ENCODE measurements at places on chromosomes 2 and 18. TPM values are rescaled to one million over a fixed set of nuclear protein-coding genes. Genes with fewer than 3 reads are reported as not detected.

- no peak for DNase-seq
- H3K4me1 ChIP-seq, result peaks cover 10% of the 10 kb centered on the region
- no peak overlapping the region for H3K4me3 ChIP-seq
These were observed 515.0 kb downstream of the PARD3B start for GRCh38 chr2:205060269-205060668.

GRCh38 chr2:199456383-199457146 is 1.2 kb downstream of the SATB2 start:
- H3K27me3 ChIP-seq, result peaks cover 80% of the 10 kb centered on the region
- H3K4me3 ChIP-seq, result peak overlapping the region; percentile 92
- DNase-seq, result no peak
- no peak overlapping the region for H3K27ac ChIP-seq
- no peaks in the 10 kb centered on the region for H3K36me3 ChIP-seq
- peaks cover 30% of the 10 kb centered on the region for H3K4me1 ChIP-seq

- H3K4me1 ChIP-seq, result peaks cover 89% of the 10 kb centered on the region
- H3K27me3 ChIP-seq, result no peaks in the 10 kb centered on the region
- peak overlapping the region; percentile 21 for H3K27ac ChIP-seq
- peaks cover 2% of the 10 kb centered on the region for H3K36me3 ChIP-seq
These were observed 16.3 kb downstream of the NRP2 start for GRCh38 chr2:205698286-205699268.

GRCh38 chr2:55703350-55703749 is 9.7 kb upstream of the PNPT1 start:
- H3K4me1 ChIP-seq, result peaks cover 7% of the 10 kb centered on the region
- H3K27me3 ChIP-seq, result peaks cover 49% of the 10 kb centered on the region
- H3K27ac ChIP-seq, result no peak overlapping the region
- no peak overlapping the region for H3K4me3 ChIP-seq
- no peaks in the 10 kb centered on the region for H3K36me3 ChIP-seq

- no peaks in the 10 kb centered on the region for H3K36me3 ChIP-seq
- no peaks in the 10 kb centered on the region for H3K27me3 ChIP-seq
- no peak overlapping the region for H3K4me3 ChIP-seq
- H3K27ac ChIP-seq, result no peak overlapping the region
- DNase-seq, result no peak
These were observed 60.3 kb upstream of the UPP2 start for GRCh38 chr2:158041400-158041799.

GRCh38 chr2:237475704-237476141 is 11.3 kb upstream of the MLPH start:
- peaks cover 4% of the 10 kb centered on the region for H3K4me1 ChIP-seq
- no peak for DNase-seq
- no peak overlapping the region for H3K27ac ChIP-seq
- H3K27me3 ChIP-seq, result peaks cover 51% of the 10 kb centered on the region

DNA sequence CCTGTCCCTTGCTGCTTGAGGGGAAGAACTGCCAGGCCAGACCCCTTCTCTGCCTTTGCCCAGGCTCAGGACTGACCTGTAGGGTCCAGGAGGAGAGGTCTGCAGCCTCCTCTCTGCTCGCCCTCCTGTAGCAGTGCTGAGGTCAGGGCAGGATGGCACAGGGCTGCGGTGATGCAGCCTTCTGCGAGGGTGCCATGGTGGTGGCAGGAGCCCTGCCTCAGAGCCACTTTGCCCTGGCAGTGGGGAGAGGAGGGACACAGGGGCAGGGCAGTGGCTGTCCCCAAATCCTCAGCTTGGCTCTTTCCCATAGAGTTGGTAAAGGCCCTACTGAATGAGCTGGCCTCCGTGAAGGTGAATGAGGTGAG is 884 bp downstream of the PROM2 start:
- no peak overlapping the region for H3K27ac ChIP-seq
- no peaks in the 10 kb centered on the region for H3K27me3 ChIP-seq
- DNase-seq, result no peak
- no peaks in the 10 kb centered on the region for H3K36me3 ChIP-seq

GRCh38 chr2:150548527-150548926 is 61.1 kb upstream of the RND3 start:
- H3K27ac ChIP-seq, result no peak overlapping the region
- no peaks in the 10 kb centered on the region for H3K27me3 ChIP-seq
- H3K4me3 ChIP-seq, result no peak overlapping the region
- peaks cover 4% of the 10 kb centered on the region for H3K4me1 ChIP-seq
- DNase-seq, result no peak

- H3K27me3 ChIP-seq, result no peaks in the 10 kb centered on the region
- no peak overlapping the region for H3K27ac ChIP-seq
- peaks cover 2% of the 10 kb centered on the region for H3K36me3 ChIP-seq
- DNase-seq, result no peak
- no peak overlapping the region for H3K4me3 ChIP-seq
- H3K4me1 ChIP-seq, result peaks cover 5% of the 10 kb centered on the region
These were observed 17.8 kb downstream of the PDCL3 start for GRCh38 chr2:100580367-100581276.

- peak overlapping the region; percentile 85 for H3K4me3 ChIP-seq
- no peaks in the 10 kb centered on the region for H3K36me3 ChIP-seq
- H3K27me3 ChIP-seq, result peaks cover 65% of the 10 kb centered on the region
- H3K4me1 ChIP-seq, result peaks cover 62% of the 10 kb centered on the region
- no peak overlapping the region for H3K27ac ChIP-seq
- peak; percentile 41 for DNase-seq
These were observed 765 bp upstream of the ID2 start for GRCh38 chr2:8680822-8681760.

DNA sequence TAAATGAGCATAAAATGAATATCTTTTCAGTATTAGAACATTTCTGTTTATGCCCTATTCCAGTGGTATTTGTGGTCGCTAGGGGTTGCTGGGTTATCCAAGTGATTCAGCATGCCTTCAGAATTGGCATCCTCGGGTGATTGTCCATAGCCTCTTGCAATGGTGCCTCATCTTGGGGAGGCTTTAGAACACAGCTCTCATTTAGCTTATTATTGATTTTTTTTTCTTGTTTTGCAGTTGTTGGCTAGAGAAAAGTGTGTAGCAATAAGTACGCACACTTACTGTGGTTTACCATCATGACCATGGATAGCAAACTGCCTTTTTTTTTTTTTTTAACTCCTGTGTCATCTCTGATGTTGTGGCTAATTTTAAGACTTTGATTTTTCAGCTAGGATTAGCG is 33.6 kb downstream of the PLEKHA3 start:
- H3K4me3 ChIP-seq, result no peak overlapping the region
- peaks cover 23% of the 10 kb centered on the region for H3K4me1 ChIP-seq
- H3K27ac ChIP-seq, result no peak overlapping the region
- no peaks in the 10 kb centered on the region for H3K27me3 ChIP-seq
- peaks cover 23% of the 10 kb centered on the region for H3K36me3 ChIP-seq

DNA sequence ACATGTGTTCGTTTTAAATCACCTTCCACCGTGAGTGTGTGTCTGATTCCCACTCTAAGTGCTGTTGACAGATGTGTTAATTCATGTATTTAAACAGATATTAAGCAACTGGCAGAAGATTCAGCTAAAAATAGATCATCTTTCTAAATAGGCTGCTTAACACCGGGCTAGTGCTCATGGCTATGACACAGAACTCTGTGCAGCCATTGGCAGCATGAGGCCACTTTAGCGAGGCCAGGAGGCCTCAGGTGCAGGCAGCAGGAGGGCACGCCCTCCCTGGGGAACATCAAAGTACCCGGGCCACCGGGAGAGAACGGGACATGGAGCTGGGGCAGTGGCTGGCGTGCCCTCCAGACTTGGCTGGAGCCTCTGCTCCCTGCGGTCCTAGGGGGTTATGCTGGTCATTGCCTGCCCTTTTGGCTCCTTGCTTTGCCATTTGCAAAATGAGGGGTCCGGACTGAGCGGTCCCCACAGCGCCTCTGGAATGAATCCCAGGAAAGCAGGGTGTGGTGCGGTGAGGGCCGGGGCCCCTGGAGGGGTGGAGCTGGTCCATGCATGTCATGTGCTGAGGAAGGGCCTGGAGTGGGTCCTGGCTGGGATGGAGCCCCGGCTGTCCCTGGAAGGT is 62.8 kb upstream of the HDAC4 start:
- peaks cover 11% of the 10 kb centered on the region for H3K4me1 ChIP-seq
- no peaks in the 10 kb centered on the region for H3K36me3 ChIP-seq
- H3K27me3 ChIP-seq, result no peaks in the 10 kb centered on the region

DNA sequence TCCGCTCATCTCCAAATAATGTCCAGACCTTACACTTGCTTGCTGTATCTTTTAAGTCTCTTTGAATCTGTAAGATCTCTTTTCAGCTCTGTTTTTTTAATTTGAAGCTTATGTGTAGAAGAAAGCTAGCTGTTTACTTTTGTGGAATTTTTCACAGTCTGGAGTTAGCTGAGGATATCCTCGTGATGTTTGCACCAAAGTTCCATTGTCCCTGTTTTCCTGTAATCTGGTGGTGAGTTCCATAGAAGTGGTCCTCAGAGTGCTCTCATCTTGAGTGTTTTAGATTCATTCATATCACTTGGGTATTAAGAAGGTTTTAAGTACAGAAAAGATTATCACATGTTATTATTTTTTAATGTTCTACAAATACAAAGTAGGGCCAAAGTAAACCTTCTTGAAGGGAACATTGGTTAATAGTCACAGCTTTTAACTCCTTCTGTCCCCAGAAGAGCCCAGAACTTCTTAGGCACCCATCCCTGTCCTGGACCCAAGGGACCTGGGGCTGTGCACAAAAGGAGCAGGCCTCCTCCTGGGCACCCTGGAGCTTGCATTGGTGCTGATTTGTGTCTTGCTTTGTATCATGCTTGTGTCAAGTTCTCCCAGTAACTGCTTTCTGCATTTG is 15.0 kb downstream of the MLPH start:
- H3K36me3 ChIP-seq, result no peaks in the 10 kb centered on the region
- H3K4me3 ChIP-seq, result no peak overlapping the region
- no peak for DNase-seq
- no peak overlapping the region for H3K27ac ChIP-seq
- H3K27me3 ChIP-seq, result peaks cover 6% of the 10 kb centered on the region

GRCh38 chr2:144237830-144238627 is 281.9 kb downstream of the ZEB2 start:
- no peak overlapping the region for H3K4me3 ChIP-seq
- peaks cover 50% of the 10 kb centered on the region for H3K4me1 ChIP-seq
- no peak overlapping the region for H3K27ac ChIP-seq
- DNase-seq, result no peak

GRCh38 chr2:51511002-51511401 is 479.1 kb upstream of the NRXN1 start:
- no peak overlapping the region for H3K27ac ChIP-seq
- H3K4me3 ChIP-seq, result no peak overlapping the region
- no peaks in the 10 kb centered on the region for H3K36me3 ChIP-seq
- H3K27me3 ChIP-seq, result no peaks in the 10 kb centered on the region
- no peaks in the 10 kb centered on the region for H3K4me1 ChIP-seq

DNA sequence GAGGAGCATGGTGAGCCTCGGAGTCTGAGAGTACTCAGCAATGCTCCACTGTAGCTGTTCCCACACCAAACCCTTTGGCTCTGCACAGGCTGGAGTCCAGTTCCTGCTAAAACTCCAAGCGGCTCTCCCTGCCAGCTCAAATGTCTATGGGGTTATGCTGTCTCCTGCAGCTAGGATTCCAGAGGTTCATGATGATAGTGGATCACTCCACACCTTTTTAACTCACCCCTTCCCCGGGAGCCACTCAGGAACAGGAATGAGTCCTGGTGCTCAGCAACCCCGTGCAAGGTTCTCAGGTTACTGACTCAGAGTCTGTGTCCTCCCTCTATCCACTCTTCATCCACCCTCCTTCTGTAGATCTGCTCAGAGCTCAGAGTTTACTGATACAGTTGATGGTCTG is 410.0 kb downstream of the CDH19 start:
- no peaks in the 10 kb centered on the region for H3K36me3 ChIP-seq
- no peaks in the 10 kb centered on the region for H3K27me3 ChIP-seq
- H3K4me3 ChIP-seq, result no peak overlapping the region
- H3K27ac ChIP-seq, result no peak overlapping the region
- H3K4me1 ChIP-seq, result peaks cover 9% of the 10 kb centered on the region

DNA sequence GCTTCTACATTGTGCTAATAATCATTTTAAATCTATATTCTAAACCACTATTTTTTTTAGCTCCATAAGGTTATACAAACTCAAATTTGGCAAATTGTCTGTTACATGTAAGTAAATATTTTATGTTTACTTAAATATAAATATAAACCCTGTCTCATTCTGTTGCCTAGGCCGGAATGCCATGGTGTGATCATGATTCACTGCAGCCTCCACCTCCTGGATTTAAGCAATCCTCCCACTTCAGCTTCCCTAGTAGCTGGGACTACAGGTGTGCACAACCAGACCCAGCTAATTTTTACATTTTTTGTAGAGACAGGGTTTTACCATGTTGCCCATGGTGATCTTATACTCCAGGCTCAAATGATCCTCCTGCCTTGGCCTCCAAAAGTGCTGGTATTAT is 124.7 kb downstream of the MEIS1 start:
- peak overlapping the region; percentile 14 for H3K4me3 ChIP-seq
- no peaks in the 10 kb centered on the region for H3K36me3 ChIP-seq
- no peak overlapping the region for H3K27ac ChIP-seq
- no peaks in the 10 kb centered on the region for H3K27me3 ChIP-seq
- H3K4me1 ChIP-seq, result peaks cover 31% of the 10 kb centered on the region
- no peak for DNase-seq

DNA sequence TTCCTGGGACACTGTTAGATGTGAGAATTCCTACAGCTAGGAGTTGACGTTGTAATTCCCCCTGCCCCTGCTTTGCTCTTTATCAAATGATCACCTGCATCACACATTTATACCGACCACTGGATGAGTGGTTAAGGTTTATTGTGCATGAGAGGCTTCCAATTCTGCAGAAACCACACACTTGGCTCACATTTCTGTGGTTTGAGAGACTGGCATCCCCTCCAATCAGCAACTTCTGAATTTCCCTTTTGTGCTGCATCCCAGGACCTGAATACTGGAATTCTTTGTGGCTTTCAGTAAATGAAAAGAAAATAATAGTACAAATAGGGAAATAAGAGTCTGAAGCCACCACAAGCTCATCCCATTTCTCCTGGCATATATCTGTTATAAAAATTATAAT is 628.7 kb upstream of the PIK3C3 start:
- no peak for DNase-seq
- peaks cover 6% of the 10 kb centered on the region for H3K36me3 ChIP-seq
- no peak overlapping the region for H3K4me3 ChIP-seq
- no peaks in the 10 kb centered on the region for H3K27me3 ChIP-seq

- H3K4me1 ChIP-seq, result no peaks in the 10 kb centered on the region
- H3K4me3 ChIP-seq, result no peak overlapping the region
- DNase-seq, result no peak
- no peaks in the 10 kb centered on the region for H3K36me3 ChIP-seq
These were observed 388.8 kb upstream of the CHAC2 start for GRCh38 chr2:53378791-53379190.

DNA sequence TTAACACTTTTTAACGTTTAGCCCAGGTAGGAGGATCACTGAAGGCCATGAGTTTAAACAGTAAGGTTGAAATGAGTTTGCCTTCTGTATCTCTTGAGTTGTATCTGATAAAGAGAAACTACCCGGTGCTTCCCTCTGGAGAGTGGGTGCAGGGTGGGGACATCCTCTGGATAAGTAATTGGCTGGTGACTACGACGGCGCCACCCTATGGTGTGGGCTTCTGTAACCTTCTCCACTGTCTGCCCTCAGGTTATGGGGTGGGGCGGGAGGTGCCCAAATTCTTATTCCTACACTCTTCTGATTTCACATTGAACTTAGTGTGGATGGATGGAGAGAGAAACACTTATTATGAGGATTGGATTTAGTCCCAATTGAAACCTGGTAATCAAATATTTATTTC is 68.8 kb downstream of the LDLRAD4 start:
- no peaks in the 10 kb centered on the region for H3K36me3 ChIP-seq
- peaks cover 4% of the 10 kb centered on the region for H3K4me1 ChIP-seq
- no peaks in the 10 kb centered on the region for H3K27me3 ChIP-seq
- H3K27ac ChIP-seq, result no peak overlapping the region

MSGN1 gene
- not detected for total RNA-seq

LYPD6B gene
- total RNA-seq, result not detected

CD8A gene
- total RNA-seq, result 0.54 TPM

SLC9A4 gene
- not detected for total RNA-seq

ANKRD36C gene
- total RNA-seq, result 46.2 TPM

HES6 gene
- 152 TPM for total RNA-seq

CDH7 gene
- total RNA-seq, result 7.3 TPM
